ENCODE measurements at places on chromosomes 2 and 18.

- DNase-seq = no peak
Observed at GRCh38 chr2:143193121-143193520, 63.9 kb downstream of the ARHGAP15 start.

DNA sequence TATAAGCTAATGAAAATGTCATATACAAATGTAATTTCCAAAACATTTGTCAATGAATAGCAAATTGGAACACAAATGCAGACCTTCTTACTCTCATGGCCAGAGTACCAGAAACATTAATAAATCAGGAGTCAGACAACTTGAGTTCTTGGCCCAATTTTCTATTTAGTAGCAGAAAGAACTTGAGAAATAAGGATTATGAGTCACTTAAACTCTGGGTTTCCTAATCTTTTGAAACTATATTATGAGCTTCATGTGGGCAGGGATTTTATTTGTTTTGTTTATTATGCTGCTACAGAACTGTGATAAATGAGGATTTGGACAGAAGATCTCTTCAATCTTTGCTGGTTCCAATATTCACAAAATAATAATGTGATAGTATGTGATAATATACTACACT lies 686.7 kb downstream of the NR4A2 start:
- no peak for DNase-seq

- no peak for DNase-seq
Observed at GRCh38 chr18:32264401-32264800, 74.6 kb downstream of the MEP1B start.

DNA sequence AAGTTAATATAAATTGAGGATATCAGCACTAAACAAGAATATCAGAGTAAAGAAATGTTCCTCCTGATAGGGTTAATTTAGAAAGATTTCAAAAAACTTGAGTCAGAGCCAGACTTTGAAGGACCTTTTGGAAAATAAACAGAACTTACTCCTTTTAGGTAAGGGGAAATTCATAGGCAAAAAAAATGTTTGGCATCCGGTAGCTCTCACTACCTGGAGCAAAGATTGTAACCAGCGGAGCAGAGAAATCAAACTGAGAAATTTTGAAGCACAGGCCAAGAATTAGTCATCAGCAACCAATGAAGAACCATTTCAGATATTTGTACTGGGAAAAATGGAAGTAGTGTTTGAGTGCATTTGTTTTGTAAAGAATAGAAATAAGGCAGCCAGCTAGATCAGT lies 113.0 kb downstream of the ICA1L start:
- no peak for DNase-seq

DNA sequence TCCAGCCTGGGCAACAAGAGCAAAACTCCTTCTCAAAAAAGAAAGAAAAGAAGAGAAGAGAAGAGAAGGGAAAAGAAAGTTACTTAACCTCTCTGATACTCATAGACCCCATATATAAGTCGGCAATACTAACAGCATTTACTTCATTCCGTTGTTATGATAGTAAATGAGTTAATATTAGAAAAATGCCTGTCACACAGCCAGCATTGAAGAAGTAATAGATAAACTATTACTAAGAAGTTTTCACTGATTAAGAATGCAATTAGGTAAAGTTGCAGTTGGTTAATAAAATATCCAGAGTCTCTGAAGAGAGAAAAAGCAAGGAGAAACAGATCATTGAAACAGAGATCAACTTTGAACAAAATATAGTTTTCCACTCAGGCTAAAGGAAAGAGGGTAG lies 161.3 kb upstream of the UBE2E3 start:
- DNase-seq = no peak

DNA sequence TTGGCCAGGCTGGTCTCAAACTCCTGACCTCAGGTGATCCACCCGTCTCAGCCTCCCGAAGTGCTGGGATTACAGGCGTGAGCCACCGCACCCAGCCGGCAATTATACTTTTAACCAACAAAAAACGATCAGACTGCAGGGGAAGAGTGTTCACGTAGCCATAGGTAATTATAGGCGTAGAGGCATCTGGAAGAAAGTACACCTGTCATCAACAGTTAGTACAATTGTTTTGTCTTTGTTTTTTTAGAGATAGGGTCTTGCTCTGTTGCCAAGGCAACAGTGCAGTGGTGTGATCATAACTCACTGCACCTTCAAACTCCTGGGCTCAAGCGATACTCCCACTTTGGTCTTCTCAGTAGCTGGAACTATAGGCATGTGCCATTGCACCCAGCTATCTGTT lies 20.0 kb downstream of the ST3GAL5 start:
- no peak for DNase-seq

DNA sequence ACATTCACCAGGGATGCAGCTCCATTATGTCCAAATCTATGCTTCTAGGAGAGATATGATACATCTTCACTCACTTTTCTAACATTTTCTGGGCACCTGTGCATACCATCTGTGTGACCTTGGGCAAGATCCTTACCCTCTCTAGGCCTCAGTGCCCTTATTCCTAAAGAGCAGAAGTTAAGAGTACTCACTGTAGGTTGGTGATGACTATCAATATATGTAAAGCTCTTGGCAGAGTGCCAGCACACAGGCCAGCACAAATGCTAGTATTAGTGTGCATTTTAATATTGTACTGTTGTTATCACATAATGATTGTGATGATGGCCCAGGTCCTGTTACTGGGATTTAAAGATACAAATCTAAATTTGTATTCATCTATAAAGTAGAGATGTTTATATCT lies 199.2 kb downstream of the RAD51AP2 start:
- DNase-seq = no peak

DNA sequence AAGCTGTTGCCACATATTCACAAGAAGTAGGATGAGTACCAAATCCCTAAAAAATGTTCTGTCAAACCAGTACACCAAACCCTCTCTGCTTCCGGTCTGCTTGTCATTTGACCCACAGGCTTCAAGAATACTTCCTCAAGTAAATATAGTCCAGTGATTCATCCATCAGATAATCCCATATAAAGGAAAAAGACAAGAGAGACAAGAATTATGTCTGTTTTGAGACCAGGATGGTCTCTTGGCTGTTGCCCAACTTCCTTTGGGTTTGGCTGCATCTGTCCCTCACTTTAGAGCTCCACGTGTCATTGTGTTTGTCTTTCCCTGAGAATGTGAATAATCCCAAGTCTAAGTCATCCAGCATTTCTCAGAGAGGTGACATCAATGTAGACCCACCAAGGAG lies 91.5 kb upstream of the NRP2 start:
- no peak for DNase-seq
